ENCODE measurements at places on chromosomes 13 and 19.

- no peak for DNase-seq
These were observed 583 bp downstream of the CCDC61 start for GRCh38 chr19:45995715-45996385.

DNA sequence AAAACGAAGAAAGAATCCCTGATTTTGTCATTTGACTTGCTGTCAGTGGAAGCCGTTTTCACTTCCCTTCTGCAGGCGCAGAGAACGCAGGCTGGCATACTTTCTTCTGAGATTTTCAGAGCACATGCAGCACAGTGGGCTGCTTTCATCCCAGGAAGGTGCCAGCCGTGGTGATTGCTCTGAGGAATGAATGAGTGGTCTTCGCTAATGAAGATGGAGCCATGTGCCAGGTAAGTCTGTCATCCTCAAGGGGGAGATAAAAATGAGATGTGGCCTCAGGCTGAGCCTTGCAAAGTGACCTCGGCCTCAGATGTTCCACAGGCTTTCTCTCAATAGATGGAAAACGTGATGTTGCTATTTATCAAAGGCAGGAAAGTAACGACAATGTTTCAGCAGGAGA is 94.6 kb upstream of the FARP1 start:
- DNase-seq, result no peak

- DNase-seq, result no peak
These were observed 1044.4 kb downstream of the UQCRFS1 start for GRCh38 chr19:28168557-28168956.

DNA sequence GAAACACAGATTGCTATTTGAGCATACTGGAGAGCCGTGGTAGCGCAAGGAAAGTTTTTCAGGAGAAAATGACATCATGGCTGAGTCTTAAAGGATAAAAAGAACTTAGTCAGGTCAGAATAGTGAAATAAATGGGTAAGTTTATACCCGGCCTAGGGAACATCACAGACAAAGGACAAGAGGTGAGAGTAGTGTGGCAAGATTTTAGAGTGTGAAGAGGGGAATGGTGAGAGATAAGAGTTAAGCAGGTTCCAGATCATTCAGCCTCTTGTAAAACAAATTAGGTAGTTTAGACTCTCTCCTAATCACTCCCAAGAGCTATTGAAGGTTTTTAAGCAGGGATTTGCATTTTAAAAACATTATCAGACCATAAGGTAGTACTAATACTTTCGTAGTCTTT is 116.0 kb upstream of the MAB21L1 start:
- DNase-seq, result no peak

- peak; percentile 37 for DNase-seq
These were observed 18.5 kb downstream of the PTPRS start for GRCh38 chr19:5321851-5322681.

GRCh38 chr13:48749144-48749543 is 95.4 kb downstream of the CYSLTR2 start:
- no peak for DNase-seq

DNA sequence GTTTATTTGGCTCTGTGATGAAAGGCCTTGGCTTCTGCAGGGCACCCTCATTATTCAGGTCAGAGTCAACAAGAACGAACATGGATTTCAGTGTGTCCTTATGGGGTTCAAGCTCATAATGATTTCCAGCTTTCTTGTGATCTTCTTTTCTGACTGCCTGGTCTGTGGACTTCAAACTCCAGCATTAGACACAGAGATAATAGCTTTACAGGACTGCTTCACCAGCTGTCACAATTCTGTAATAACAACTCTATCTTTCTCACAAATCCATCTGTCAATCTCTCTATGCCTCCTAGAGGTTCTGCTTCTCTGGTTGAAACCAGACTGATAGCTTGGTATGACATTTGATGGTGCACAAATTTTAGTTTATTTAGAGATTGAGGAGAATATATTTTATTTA is 13.1 kb upstream of the SLITRK6 start:
- DNase-seq, result no peak

- DNase-seq, result no peak
These were observed 2.8 kb downstream of the ERFL start for GRCh38 chr19:41925208-41926003.

GRCh38 chr19:1254530-1255185 is 6.3 kb downstream of the MIDN start:
- DNase-seq, result no peak

DNA sequence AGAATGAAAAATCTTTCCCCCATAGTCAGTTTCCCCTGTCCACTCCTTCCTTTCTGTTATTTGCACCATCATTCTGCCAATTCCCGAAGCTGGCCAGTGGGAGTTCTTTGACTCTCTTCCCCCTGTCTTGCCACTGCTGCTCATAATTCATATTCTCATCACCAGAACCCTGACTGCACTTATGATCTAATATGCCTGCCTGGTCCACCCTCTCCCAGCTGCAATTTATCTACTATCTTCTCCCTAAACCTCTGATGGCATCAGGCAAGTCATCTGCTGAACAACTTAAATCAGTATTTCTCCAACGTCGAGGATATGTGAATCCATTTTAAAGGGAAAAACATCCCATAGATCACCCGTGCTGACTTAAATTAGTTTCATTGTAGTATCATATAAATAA is 458.0 kb upstream of the GPC6 start:
- DNase-seq, result no peak

DNA sequence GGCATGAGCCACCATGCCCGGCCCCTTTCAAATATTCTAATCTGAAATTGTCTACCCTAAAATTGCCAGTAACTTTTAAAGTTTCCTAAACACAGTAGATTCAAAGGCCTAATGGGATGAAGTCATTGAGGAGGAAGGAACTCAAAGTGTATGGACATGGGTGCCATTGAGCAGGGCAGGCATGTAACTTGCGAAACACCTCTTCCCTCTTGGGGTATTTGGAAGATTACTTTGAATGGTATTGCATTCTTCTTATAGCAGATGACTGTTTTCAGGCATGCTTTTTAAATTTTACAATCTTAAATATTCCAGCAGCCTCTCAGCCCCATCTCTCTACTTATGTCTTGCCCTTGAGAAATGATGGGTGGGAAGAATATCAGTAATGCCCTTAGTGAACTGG is 21.0 kb downstream of the TM9SF2 start:
- no peak for DNase-seq

DNA sequence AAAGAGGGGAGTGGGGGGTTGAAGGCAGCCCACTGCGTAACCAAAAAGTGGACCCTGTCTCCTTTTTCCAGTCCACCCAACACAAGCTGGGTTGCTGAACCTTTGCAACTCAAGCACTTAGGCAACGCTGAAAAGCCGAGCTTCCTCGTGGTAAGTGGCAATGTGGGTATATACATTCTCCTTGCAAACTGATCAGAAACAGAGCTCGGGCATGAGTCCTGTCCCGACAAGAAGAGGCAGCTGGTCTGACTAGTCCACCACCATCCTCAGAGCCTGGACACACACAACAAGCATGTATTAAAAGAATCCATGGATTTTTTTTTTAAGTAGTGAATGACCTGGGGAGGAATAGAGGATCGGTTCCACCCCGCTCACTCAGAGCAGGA is 240.6 kb upstream of the ZNF507 start:
- no peak for DNase-seq

DNA sequence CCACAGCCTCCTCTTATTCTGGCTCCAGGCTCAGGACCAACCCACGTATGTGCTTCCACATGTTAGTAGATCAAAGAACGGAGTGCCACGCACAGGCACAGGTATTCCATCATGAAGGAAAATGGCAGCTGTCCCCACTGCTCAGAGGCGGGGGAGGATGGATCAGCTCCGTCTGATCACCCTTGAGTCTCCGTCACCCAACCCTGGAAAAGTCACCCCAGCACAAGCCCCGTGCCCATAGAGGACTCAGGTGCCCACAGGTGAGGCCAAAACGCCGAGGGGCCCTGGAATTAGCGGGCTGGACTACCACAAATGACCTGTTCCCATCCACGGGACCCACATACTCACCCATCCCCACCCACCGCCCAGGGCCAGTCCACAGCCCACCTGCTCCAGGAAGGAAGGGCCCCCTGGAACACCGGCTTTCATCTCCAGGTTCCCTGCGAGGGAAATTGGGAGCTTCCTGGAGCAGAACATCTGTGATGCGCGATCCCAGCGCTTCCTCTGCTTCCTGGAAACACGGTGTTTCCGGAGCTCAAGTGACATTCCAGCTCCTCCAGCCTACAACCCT is 120.5 kb upstream of the SPACA7 start:
- DNase-seq, result no peak

DNA sequence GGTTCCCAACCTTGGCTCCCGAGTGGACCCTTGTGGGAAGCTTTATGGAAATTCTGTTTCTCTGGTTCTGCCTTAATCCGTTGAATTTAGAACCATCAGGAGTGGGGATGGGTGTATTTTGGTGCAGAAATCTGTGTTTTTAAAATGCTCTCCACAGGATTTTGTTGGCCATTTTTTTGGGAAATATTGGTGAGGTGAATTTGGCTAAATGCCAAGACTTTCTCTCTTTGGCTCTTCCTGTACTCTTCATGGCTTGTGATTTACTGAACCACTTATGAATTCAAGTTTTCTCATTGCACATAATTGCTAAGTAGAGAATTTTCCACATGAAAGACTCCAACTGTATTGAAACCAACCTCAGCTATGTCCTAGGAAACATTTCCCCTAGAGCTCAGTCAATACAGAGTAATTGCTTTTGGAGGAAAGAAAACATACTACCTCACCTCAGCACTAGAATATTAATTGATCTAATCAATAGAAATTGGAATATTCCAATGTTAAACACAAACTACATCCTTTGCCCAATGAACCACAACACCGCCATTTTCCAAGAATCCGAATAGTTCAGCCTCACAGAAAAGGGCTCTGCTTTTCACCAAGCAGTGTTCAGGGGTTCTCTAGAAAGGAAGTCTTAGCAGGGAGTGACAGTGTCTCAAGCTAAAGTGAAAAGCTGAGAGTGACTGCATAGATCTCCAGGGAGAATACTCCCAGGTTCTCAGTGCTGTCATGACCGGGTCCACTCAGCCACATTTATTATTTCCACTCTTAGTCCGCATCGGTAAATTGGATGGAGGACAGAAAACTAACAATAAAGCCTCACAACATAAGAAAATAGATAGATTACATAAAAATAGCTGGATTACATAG is 60.3 kb downstream of the ERCC5 start:
- no peak for DNase-seq

GRCh38 chr13:27203186-27203585 is 31.6 kb upstream of the USP12 start:
- no peak for DNase-seq

DNA sequence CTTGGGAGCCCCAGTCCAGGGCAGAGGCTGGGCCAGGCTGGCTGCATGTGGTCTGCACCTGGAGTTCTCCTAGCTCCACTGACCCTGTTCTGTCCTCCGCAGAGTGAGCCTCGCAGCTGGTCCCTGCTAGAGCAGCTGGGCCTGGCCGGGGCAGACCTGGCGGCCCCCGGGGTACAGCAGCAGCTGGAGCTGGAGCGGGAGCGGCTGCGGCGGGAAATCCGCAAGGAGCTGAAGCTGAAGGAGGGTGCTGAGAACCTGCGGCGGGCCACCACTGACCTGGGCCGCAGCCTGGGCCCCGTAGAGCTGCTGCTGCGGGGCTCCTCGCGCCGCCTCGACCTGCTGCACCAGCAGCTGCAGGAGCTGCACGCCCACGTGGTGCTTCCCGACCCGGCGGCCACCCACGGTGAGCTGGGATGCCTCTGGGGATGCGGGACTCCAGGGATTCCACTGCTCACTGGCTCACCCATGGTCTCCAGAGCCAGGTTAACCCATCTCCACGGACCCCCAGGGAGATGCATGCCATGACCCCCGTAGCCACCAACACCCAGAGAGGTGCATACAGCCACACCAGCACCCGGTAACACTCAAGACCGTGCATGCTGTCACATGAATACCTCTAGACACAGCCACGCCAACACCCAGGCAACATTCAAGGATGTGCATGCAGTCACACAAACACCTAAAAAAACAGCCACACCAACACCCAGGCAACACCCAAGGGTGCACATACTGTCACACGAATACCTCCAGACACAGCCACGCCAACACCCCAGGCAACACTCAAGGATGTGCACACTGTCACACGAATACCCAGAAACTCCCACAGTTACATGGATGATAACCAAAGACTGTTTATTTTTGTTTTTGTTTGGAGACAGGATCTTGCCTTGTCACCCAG is 8.2 kb downstream of the PKN1 start:
- DNase-seq, result no peak

- peak; percentile 59 for DNase-seq
These were observed 50.0 kb upstream of the CALM3 start for GRCh38 chr19:46551164-46551563.

DNA sequence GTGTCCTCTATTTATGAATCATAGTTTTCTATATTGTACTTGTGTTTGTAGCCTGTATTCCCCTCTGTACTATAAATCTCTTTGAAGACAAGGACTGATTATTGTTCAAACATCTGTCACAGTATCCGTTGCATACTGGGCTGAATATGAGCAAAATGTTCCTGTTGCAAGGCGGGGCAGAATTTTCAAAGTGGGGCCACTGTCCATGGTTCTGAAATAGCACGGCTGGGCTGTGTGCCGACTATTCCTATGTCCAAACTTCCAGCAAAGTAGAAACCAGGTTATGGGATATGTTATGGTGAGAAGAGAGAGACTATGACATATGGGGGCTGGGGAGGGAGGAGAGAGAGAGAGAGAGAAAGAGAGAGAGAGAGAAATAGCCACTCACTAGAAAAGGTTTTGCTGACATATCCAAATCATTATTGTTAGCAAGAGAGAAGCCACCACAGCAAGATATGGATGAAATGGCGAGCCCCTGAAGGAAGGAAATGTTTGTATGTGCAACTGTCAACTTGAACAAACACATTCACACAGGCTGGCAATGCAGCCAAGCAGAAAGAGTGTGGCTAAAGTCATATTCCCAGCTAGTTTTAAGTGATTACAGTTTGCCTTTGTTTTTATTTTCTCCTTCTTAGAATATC is 107.0 kb upstream of the GPR12 start:
- peak; percentile 5 for DNase-seq

- no peak for DNase-seq
These were observed 870.1 kb downstream of the PCDH9 start for GRCh38 chr13:66359910-66360552.

DNA sequence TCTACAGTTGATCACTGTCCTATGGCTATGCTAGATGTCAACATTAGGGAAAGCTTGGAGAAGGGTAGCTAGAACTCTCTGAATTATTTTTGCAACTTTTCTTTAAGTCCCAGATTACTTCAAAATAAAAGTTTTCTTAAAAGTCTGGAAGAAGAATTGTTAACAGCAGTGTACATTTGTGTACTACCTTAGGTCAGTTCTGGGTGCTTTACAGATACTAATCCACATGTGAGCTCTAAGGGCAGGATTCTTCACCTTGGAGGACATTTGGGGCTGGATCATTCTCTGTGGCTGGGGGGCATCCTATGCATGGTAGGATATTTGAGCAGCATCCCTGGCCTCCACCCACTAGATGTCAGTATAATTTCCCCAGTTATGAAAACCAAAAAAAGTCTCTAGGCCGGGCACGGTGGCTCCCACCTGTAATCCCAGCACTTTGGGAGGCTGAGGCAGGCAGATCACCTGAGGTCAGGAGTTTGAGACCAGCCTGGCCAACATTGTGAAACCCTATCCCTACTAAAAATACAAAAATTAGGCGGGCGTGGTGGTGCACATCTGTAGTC is 2.8 kb downstream of the BRME1 start:
- no peak for DNase-seq

Data from GDM1 (cell line).